Erythroblast (primary cell): ENCODE measurements at places on chromosomes 2 and 18.

DNA sequence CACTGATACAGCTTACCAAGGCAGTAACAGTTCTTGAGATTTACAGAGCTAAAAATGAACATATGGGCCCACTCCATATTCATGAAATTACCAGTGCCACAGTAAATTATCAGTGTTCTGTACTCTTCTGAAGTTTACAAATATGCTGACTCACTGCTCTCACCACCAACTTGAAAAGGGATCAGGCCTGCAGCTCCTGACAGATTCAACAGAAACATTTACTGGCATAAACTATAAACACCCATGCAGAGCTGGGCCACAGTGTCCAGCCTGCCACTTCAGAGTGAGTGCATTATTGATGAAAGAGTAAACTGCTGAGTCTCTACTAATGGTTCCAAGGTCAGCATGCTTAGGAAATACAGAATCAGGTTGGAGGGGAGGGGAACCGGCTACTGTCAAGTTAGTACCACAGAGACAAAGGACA lies 83.1 kb downstream of the FARSB start:
- peak; percentile 69 for DNase-seq

DNA sequence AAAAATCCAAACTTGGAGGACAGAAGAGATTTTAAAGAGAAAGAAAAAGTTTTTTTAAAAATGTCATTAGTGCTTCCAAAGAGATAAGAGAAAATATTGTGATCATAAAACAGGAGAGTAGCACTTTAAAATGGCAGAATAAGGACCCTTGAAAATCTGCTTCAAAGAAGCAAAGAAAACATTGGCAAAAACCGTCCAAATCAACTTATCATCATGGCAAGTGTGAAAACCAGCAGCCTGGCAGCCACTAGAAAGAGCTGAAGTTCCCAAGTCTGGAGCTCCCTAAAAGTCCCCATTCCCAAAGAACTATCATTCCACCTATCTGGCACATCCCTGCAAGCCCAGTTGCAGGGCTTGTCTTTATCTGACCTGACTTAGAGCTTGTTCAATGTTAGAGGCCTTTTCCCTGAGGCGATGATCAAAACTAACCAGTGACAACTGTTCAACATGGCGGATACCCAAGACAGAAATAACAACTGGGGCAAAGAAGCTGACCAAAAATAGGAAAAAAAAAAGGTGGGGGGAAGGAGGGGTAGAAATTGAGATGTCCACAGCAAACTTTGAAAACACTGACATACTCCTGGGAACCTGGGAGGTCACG lies 24.6 kb upstream of the RNU4ATAC start:
- DNase-seq = no peak

- DNase-seq = no peak
Measured at GRCh38 chr18:36322408-36322728, 24.9 kb downstream of the FHOD3 start.

GRCh38 chr2:221095356-221095755 lies 476.7 kb downstream of the EPHA4 start:
- no peak for DNase-seq

DNA sequence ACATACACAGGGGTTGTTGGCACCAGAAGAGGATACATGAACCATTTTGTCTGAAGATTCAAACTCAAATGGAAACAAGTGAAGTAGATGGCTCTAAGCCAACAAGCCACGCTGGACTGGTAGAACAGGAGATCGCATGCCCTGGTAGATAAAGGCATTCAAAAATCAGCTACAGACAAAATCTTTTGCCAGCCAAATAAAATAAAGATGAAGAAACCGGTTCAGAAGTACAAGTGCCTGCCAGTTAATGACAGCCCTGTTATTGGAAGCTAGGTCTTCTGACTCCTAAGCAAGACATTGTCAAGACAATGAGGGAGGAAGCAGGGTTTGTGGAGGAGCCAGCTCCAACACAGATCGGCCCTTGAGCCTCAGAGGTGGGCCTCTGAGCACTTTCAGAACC lies 52.3 kb downstream of the EHD3 start:
- no peak for DNase-seq

- no peak for DNase-seq
Measured at GRCh38 chr2:28370354-28370753, 22.3 kb upstream of the FOSL2 start.

DNA sequence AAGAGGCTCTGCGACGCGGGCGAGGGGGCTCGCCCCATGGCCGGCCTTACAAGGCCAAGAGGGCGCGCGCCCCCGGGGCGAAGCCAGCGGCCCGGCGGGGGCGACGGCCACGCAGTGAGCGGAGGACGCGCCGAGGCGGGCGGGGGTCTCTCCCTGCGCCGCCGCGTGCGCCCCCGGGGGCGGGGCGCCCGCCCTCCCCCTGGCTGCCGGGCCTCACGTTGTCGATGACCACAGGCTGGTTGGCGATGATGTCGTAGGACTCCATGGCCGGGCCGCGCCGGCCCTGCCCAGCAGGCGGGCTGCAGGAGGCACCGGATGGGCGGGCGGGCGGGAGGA lies 250 bp downstream of the ACTR1B start:
- DNase-seq = no peak

DNA sequence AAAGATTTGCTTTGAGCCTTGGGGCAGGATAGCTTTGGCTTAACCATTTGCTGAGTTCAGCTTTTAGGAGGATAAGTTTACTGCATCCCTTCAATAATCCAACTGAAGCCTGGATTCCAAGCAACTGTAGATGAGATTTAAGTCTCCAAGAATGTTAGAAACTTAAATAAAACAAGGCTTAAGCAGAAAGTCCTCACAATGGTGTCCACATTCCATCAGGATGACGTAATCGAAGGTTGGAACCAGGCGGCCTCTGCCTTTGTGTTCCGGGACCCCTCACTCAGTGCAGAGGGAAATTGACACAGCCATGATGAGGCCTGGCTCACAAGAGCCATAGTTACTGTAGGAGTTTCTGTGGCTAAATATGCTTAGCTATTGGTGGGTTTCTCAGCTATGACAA lies 260.4 kb downstream of the LPIN1 start:
- DNase-seq = no peak

- DNase-seq = no peak
Measured at GRCh38 chr2:222427646-222428301, 3.4 kb downstream of the SGPP2 start.

DNA sequence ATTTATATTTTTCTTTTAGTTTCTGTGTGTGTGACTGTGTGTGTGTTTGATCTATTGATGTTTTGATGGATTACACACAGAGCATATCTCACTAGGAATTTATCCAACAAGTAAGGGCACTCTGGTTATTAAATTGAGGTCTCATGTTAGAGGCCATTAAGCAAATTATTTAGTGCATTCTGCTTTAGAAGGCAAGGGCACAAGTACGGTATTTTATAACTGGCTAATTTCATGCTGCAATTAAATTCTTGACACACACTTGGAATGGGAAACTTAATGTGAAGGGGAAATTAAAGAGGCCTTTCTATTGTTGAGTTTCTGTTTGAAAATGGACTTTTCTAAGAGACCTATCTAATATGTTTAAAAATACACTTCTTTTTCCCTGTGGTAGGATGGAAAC lies 25.8 kb downstream of the NYAP2 start:
- DNase-seq = no peak

GRCh38 chr2:234169674-234170073 lies 119.2 kb downstream of the SPP2 start:
- no peak for DNase-seq

DNA sequence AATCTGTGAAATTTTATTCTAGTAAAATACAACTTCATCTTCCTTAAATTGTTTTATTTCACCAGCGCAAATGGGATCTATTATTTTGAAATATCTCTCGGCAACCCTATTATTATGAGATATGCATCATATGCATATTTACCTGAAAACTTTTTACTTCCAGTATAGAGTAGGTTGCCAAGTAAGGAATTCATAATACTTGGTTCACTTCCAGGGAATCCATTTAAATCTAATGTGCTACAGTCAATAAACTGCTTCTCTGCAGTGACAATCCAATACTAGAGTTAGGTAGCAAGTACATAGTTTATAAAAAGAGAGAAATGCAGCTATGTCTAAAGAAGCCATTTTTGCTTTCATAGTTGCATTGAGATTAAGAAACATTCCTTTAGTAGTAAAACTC lies 88.8 kb upstream of the FAM117B start:
- no peak for DNase-seq

GRCh38 chr2:97707362-97708047 lies 5.9 kb upstream of the ZAP70 start:
- no peak for DNase-seq

- peak; percentile 69 for DNase-seq
Measured at GRCh38 chr2:238159071-238159539, 335 bp downstream of the ERFE start.

- no peak for DNase-seq
Measured at GRCh38 chr2:237896507-237896892, 37.1 kb downstream of the RAMP1 start.

DNA sequence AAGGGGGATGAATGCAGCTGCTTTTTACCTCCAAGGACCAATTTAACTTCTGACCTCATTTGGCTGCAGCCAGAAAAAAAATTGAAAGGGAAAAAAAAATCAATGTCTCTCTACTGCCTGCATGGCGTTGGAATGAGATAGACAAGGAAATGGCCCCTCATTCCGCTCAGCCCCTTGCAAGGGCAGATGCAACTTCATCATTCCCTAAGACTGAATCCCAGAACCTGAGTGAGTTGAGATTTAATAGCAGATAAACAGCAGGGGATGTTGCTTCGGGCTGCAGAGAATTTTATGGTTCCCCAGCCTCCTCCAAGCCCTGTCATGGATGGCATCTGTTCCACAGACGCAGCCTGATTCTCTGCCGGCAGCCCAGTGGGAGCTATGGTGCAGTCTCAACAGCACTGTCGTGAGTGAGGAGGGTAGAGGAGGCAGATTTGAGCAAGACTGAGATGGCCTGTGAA lies 49.0 kb downstream of the CAPN13 start:
- no peak for DNase-seq

- no peak for DNase-seq
Measured at GRCh38 chr2:12543978-12544558, 172.7 kb upstream of the TRIB2 start.

DNA sequence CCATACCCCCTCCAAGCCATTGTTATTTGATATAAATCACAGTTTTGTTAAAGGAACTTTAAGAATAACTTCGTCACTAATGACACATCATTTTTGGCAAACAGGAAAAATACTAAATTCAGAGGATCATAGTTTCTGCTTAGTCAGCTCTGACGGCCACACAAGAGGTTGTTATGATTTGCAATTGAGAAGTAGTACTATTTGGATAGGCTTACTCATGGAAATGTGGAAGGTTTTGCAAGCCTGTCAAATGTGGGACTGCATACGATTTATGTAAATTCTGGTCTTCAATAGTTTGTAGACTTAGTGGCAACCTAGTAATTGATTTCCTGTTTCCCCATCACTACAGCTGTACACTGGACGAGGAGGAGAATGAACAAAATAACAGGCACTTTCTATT lies 108.1 kb downstream of the ARHGEF33 start:
- no peak for DNase-seq

- no peak for DNase-seq
Measured at GRCh38 chr18:51614033-51614432, 416.6 kb upstream of the MEX3C start.

- DNase-seq = no peak
Measured at GRCh38 chr2:1632002-1632348, 112.3 kb downstream of the PXDN start.

DNA sequence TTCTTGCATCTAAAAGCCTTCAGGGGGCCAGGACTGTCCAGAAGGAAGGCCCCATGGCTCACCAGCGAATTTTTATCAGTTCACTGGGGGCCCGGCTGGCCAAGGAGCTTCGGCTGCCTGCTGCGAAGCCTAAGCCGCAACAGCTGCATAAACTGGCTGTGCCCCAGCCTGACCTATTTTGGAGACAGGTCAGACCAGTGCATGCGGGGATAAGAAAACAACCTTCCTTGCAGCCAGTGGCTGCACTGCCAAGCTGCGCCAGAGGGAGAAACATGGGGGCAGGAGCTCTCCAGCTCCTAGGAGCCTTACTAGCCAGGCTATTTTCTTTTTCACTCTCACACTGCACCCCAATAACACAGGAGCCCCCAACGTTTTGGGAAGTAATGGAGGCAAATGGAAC lies 15.2 kb downstream of the PAX3 start:
- no peak for DNase-seq

DNA sequence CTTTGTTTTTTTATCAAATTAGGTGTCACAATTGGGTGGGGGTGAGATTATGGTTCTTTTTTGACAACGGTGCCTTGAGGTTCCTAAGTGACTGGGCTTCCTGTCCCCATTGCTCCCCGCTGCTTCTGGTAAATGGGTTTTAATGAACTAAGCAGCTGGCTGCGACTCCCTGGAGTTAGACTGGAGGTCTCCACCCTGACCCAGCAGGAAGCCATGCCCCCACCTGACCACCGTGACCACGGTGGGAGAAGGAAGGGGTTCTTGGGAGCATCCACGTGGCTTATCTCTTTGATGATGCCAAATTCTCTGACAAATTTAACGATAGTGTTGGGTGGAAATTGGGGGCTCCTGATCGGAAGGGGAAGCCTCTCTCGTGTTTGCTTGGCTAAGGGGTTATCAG lies 12.2 kb downstream of the CNDP2 start:
- DNase-seq = no peak

DNA sequence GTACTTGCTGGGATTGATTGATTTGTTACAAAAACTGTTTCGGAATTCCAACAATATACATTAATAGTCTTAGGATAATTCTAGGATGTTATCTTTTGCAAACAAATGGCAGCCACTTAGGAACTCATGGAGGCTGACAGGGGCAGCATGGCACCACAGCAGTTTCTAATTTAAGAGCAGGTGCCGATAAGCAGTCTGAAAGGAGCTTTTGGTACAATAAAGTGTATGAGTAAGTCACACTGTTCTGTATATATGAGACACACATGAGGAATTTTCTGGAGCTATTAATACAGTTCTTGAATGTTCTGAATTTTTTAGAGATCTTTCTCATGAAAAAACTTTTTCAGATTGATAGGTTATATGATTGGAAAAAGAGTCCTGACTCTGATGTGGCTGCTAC lies 52.2 kb downstream of the EIF5B start:
- no peak for DNase-seq

DNA sequence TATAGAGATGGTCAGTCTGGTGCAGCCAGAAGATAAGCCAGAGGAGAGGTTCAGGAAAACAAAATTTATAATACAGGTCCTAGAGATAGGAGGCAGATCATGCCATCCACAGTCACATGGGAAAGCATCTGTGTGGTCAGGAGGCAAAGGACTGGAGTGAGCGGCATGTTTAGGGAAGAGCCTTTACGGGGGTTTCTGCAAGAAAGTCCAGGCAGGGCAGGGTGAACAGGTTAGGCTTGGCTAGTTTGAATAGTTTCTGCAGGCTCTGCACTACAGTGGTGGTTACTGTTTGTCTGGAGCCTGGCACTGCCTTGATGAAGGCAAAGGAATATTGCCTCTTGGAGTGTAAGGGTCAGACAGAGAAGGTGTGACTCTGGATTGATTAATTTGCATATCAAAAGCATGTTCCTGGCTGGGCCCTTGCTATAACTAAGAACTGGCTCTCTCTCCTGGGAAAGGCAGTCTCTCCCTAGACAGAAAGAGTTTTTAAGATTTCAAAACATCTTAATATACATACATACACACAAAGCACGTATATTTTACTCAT lies 1034.7 kb upstream of the CHAC2 start:
- no peak for DNase-seq

GRCh38 chr18:48470484-48471180 lies 61.4 kb upstream of the ZBTB7C start:
- no peak for DNase-seq
